ENCODE measurements at places on chromosomes 5 and 9.

GRCh38 chr9:120652934-120653333, 61.3 kb downstream of the MEGF9 start:
- no peak for DNase-seq

DNA sequence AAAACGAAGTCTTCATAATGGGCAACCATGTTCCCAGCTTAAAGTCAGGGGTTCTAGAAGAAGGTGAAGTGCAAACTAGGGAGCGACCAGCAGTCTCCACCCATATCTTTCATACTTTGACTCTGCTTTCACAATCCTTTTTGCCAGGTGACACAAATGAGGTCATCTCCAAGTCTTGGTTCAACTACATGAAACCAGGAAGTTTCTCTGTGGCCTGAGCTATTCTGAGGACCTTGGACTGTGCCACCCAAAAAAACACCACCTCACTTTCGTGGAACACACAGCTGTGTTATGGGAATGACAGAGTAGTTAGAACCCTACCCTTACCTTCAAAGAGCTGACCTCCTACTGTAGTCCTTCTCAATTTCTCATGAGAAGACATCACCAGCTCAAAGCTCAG, 309.2 kb downstream of the AGTPBP1 start:
- DNase-seq, result no peak

GRCh38 chr5:124697933-124698591, 48.4 kb downstream of the ZNF608 start:
- no peak for DNase-seq

GRCh38 chr5:76688836-76689235, 27.1 kb upstream of the F2R start:
- no peak for DNase-seq

GRCh38 chr5:102771435-102771834, 16.3 kb downstream of the PAM start:
- no peak for DNase-seq

GRCh38 chr5:66363097-66363496, 219.0 kb downstream of the SREK1 start:
- no peak for DNase-seq

GRCh38 chr5:74294231-74294705, 346.3 kb downstream of the ENC1 start:
- DNase-seq, result peak; percentile 54

DNA sequence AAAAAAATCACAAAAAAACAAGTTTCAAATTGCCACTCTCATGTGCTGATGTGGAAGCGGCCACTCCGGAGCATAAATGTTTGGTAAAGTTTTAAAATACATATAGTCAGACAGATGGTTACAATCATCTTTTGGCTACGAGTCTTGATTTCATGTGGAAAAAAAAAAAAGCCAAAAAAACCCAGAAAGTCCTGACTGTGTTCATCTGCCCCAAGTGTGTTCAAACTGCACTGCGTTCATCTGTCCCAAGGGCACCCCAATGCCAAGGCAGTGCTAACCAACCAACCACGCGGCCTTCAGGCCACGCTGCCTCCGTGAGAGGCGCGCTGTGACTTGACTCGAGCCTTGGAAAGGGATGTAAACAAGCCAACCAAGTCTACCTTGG, 127.1 kb downstream of the MYO10 start:
- DNase-seq, result no peak

- DNase-seq, result no peak
Measured at GRCh38 chr9:127107171-127107928, 15.1 kb downstream of the ANGPTL2 start.

DNA sequence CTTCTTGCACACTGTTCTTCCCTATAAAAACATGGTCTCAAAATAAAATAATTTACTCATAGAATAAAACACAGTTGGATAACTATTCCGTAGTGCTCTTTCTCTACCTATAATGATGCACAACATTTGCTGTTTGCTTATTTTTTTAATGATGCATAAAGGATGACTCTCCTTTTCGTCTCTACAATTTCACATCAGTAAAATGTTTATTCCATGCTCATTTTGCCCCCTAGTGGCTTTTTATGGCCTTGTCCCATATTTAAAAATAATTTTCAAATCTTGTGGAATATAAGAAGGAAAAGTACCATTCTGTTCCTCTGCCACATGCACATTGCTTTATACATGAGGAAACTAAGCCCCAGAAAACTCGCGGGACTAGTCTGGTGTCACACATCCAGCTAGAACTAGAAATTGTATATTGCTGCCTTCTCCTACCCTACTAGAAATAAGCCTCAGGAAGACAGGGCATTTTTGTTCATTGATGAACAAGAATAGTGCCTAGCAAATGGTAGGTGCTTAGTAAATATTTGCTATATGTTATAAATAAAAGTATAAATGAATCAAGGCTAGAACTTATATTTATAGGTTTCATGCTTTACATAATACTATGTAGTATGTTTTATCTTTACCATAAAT, 12.7 kb downstream of the KCTD16 start:
- DNase-seq, result no peak

GRCh38 chr5:34517249-34517648, 138.9 kb upstream of the RAI14 start:
- no peak for DNase-seq

GRCh38 chr5:174202996-174203395, 157.5 kb downstream of the NSG2 start:
- no peak for DNase-seq

GRCh38 chr5:40486437-40487275, 193.1 kb upstream of the PTGER4 start:
- DNase-seq, result peak; percentile 66

GRCh38 chr9:127175764-127176163, 53.3 kb upstream of the ANGPTL2 start:
- DNase-seq, result peak; percentile 70

Measured in aorta (tissue), 5 donors.